Gastroesophageal sphincter (tissue), 4 donors: ENCODE measurements at places on chromosomes 5 and 9.
A peak's percentile ranks its signal among the peaks of the same experiment; 100 is the strongest.

- ATAC-seq, result no peak
These were observed 144.1 kb downstream of the CEP120 start for GRCh38 chr5:123279136-123279535.

DNA sequence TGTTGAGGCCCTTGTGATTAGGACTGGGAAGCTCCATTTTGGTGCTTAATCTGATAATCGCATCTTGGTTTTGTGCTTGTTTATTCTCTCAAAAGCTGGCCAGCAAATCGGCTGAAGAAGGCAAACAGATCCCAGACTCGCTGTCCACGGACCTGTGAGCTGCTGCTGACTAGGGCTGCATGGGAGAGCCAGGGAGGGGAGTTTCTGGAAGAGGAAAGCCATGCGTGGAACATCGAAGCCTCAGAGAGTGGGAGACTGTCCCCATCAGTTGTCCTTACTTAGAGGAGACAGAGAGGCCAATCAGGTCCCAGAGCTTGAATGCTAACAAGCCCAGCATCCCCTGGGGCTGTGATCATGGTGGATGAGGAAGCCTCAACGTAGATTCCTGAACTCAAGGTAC is 23.0 kb upstream of the FOXI1 start:
- no peak for ATAC-seq

GRCh38 chr9:77947651-77948050 is 84.0 kb downstream of the GNAQ start:
- ATAC-seq, result no peak

GRCh38 chr9:133680250-133680975 is 44.2 kb downstream of the DBH start:
- no peak for ATAC-seq

- no peak for ATAC-seq
These were observed 6.0 kb downstream of the CFAP90 start for GRCh38 chr5:7844901-7845300.

DNA sequence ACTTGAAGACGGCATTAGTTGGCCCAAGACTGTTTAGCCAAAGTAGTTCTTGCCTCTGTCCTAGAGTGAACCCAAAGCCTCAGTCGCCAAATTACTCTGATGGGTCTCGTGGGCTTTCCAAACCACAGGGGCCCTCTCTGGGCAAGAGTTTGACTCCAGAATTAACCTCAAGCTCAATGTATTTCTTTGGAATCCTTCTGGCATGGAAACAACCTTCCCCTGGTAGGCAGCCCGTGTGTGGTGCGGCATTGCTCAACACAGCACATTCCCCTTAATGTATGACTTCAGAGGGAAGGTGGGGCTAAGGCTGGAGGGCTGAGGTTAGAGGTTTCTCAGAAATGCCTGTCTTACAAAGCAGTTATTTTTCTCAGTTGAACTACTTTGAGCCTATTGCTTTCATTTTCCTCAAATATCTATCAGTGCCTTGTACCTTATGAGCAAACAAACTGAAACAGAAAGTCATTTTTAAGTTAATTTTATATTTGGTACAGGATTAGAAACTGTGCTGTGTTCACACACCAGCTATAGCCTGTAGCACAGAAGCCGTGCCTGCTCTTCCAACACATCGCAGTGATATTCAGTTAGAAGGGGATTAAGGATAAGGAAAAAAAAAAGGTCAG is 123.9 kb upstream of the HAPLN1 start:
- ATAC-seq, result peak; percentile 28

GRCh38 chr5:145027286-145027685 is 807.9 kb downstream of the PRELID2 start:
- ATAC-seq, result no peak

DNA sequence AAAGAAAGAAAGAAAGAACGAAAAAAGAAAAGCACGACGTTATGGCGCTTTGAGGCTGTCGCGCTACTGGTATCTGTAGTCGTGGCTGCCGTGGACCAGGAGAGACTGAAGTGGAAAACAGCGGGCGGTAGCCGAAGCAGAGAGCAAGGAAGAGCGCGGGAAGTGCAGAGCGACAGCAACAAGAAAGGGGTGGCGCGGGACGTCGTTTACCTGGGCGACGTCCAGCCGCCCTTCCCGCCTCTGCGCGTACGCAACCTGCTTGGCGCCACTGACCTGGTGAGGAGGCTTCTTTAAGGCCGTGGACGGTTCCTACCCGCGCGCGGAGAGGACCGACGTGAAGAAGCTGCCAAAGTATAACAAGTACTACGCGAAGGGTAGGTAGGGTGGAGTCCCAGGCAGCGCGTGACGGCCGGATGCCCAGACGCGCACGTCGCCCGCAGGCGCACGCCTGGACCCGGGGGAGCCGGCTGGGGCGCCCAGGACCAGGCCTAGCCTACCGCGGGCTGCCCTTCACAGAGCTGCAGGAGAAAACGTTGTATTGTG is 15.4 kb downstream of the CCL28 start:
- peak; percentile 88 for ATAC-seq

GRCh38 chr5:99061711-99062110 is 132.9 kb upstream of the CHD1 start:
- no peak for ATAC-seq

DNA sequence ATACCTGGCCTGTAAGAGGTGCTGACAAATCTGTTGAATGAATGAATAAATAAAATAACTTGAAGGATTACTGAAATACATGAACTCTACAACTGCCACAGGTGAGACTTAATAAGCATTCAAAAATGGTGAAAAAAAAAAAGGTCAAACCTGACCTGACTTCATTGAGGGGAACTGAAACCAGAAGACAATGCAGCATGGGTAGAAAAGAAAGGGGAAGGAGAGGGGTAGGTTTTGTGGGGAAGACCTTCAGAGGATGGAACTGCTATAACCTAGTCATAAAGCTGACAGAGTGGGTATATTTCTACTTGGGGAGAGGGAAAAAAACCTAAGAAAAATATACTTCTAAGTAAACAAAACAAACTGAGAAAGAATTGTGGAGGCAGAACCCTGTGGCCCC is 56.6 kb downstream of the RASEF start:
- no peak for ATAC-seq

DNA sequence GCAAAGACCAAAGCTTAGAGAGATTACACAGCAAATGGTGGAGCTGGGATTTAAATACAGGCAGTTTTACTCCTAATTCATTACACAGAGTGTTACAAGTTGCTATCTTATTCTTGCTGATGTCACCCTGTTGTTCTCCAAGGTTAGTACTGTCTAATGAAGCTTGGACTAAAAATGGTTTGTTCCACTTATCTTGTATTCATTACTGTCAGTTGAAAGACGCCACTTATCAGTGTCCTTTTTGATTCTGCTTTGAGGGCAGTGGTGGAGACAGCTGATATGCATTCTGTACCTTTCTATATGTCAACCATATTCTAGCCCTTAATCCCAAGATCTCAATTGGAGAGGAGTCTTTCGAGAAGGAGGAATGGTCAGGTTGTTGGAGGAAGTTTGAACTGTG is 14.0 kb upstream of the DENND4C start:
- ATAC-seq, result no peak
